Frontal cortex (tissue), 4 donors: ENCODE measurements at places on chromosomes 2 and 18. TPM values are rescaled to one million over a fixed set of nuclear protein-coding genes. Genes with fewer than 3 reads are reported as not detected.

DNA sequence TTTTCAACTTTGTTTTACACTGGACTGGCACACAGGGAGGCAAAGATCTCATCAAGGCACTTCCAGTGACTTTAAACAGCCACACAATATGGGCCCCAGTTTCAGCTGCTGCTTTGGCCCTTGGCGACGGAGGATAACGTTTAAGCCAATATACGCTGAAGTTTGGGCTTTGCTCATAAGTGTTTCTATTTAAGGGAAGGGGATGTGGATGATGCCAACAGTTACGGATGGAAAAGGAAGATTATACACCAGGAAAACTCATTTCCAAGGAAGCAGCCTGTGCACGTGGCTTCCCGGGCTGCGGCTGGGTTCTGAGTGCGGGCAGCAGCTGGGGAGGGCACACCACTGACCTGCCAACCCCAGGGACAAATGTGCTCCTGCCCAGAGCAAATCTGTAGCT lies 151.1 kb downstream of the SH3BP4 start:
- DNase-seq: no peak

EFEMP1 gene
- total RNA-seq: 7.3 TPM

DNA sequence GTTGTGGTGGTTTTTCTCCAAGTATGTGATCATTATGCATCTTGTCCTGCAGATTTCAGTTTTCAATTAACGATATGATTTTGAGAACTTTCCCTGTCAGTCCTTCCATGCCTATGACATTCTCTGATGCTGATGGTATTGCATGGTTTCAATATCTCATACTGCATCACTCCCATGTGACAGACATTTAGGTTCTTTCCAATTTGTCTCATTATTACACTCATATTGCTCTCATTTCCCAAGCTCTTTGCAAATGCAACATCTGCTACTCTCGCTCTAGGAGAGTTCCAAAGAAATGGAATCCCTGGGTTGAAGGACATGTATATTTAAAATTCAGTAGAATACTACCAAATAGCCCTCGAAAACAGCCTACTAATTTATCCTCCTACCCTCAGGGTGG lies 125.5 kb downstream of the MARCHF4 start:
- no peak for DNase-seq

PSD4 gene
- 3.3 TPM for total RNA-seq

CLASP1 gene
- total RNA-seq: 129 TPM

- no peak for DNase-seq
These were observed 34.0 kb downstream of the CCDC195 start for GRCh38 chr2:224682134-224682533.
